ENCODE measurements at places on chromosomes 11 and 22.

DNA sequence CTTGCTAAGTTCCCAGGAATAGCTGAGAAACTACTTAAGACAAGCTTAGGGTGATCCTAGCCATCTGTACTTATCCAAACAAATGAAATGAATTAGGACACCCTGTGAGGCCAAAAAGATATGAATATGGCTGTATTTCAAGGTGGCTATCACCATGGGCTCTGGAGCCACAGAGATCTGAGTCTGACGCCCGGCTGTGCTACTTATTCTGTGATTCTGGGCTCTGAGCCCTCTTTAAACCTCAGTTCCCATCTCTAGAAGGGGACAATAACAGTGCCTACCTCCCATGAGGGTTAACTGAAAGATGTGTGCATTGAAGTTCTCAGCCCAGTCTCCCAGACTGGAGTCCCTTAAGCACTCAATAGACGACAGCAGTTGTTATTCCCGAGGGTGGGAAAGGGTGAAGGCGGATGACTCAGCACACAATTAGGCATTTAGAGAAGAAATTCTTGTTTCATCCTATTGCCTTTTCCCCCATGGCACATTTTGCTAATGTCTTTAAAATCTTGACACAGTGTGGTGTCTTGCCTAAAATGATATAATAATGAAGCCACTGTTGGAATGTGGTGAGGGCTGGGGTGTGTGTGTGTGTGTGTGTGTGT lies 132.5 kb downstream of the ADAMTS15 start:
- DNase-seq, result no peak

DNA sequence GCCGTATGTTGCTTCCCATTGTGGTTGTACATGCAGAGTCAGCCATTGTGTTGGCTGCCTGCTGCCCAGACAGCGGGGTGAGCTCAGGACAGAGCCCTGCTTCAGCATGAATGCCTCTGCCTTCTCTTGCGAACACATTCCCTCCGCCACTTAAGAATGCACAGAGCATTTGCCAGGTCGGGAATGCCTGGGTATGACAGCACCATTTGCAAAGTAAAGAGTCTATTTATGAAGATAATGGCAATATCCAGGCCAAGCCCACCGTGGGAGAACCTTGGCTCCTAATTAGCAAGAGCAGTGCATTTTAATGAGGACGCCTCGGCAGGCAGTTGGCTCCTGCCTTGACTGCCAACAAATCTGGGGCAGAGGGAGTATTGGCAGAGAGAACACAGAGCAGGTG lies 62.5 kb upstream of the SORL1 start:
- DNase-seq, result no peak

DNA sequence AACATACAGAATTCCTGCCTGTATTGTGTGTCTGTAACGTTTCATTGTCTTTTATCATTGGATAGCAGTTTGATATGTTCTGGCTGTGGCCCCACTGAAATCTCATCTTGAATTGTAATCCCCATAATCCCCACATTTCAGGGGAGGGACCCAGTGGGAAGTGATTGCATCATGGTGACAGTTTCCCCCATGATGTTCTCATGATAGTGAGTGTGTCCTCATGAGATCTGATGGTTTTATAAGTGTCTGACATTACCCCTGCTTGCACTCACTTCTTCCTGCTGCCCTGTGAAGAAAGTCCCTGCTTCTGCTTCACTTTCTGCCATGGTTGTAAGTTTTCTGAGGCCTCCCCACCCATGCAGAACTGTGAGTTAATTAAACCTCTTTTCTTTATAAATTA lies 19.6 kb upstream of the MTMR2 start:
- DNase-seq, result no peak

DNA sequence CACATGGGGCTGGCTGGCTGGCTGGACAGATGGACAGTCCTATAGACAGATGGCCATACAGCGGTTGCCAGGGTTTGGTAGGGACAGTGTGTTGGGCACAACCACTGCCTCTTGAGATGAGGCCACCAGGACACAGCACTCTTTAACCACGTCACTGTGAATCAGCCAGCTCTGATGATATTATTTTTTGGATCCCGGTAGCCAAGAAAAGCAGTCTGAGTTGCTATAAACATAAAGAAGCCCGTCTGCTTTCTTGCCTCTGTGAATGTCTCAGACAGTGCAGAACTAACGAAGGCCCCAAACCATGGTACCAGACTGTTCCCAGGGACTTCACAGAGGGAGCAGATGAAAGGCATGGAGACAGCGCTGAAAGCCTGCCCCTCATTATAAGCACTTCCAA lies 115.9 kb upstream of the CSNK2A3 start:
- no peak for DNase-seq

GRCh38 chr11:28981381-28981780 lies 873.2 kb downstream of the METTL15 start:
- no peak for DNase-seq
